Hematopoietic multipotent progenitor cell treated with erythropoietin and hydrocortisone succinate and interleukin-3 and kit ligand, for 4 days (in vitro differentiated cells): ENCODE measurements at places on chromosomes 3 and 15.
A peak's percentile ranks its signal among the peaks of the same experiment; 100 is the strongest.

GRCh38 chr3:102004561-102004960 lies 155.2 kb downstream of the NFKBIZ start:
- no peak for DNase-seq

- no peak for DNase-seq
Observed at GRCh38 chr3:195705081-195705991, 15.4 kb upstream of the MUC20 start.

- DNase-seq = no peak
Observed at GRCh38 chr3:113485161-113485609, 29.8 kb downstream of the SPICE1 start.

GRCh38 chr15:43242616-43243015 lies 21.8 kb upstream of the EPB42 start:
- DNase-seq = no peak

DNA sequence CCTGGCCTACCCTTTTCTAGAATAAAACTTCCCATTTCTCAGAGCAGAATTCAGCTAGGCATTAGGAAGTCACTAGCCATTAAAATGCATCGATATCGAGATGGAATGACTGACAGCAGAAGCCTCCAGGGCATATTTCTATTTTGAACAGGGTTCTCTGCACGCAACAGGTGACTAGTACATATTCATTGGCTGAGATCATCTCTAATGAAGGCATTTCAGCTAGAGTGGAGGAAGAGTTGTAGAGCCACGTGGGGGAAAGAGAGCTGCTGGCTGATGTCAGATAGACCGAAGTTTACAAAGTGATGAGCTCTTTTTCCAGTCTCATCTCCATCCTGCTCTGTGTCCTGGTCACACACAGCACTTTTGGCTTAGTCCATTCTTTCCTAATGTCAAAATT lies 7.5 kb downstream of the TMEM40 start:
- DNase-seq = no peak

- DNase-seq = peak; percentile 93
Observed at GRCh38 chr3:44861412-44862225, at the start of gene TMEM42. Gene TMEM42, plus strand, starts transcription at chr3:44861912. Its CDS starts 13 bp downstream, at chr3:44861925.

DNA sequence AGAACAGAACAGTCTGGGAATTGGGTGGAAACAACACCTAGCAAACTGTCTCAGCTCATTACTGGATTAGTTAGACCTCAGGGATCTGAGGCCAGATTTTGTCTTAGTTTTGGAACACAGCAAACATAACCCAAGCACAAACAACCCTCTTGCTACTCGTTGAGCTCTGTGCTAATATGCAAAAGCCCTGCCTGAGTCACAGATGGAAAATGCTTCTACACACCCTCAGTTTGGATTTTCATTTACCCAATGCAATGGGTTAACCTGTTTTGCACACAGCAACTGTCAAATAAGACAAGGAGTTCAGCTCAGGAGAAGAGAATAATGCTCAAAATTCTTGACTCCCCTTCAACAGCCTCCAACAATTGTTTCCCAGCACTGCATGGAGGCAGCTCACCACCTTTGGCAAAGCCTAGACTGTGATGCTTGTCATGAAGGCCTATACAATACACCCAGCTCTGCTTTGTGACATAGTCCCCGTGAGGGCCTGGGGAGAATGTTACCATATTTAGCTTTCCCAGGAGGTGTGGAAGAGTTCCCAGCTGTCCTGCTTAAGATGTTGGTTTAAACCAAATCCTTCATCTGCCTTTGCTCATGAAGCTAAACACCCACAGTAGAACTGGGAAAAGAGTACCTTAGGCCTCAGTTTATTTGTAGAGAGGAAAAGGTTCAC lies 68.9 kb upstream of the MNS1 start:
- no peak for DNase-seq

- DNase-seq = no peak
Observed at GRCh38 chr15:67777773-67778172, 47.5 kb upstream of the SKOR1 start.

DNA sequence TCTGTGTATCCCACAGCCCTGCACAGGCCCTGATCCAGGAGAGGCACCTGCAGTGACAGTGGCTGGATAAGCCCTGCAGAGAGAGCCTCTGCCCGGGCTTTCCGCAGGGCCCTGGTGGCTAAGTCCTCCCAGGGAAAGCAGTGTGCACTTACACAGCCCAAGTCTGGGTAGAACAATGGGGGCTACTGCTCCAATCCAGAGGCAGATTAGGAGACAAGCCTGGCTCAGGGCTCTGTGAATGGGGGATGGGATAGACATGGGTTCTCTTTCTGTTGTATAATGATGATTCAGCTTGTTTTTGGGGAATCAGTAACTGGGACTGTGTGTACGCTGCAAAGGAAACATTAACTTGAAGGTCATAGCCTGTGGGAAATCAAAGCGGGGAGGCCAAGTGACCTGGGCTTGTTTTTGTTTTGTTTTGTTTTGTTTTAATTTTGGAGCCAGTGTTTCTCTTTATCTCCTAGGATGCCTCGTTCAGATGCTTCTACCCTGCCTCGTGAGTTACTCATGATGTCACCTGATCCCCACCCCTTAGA lies 4.1 kb upstream of the ALDH1L1 start:
- no peak for DNase-seq

DNA sequence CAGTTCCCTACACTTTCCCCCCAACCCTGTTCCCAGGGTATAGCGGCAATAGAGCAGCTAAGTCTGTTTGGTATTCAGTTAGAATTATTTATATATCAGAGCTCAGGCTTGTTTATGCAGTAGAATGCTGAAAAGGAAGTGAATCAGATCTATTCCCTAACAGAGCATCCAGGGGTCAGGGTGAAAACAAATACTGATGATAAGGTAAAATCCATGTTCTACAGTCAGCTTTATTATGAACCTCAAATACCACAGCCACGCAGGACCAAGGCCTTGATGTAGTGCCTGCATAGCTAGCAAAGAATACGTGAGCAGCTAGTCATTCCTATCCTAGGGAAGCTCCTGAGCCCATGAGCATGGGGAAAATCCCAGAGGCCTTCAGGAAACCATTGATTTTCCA lies 229.7 kb upstream of the ICE2 start:
- no peak for DNase-seq

DNA sequence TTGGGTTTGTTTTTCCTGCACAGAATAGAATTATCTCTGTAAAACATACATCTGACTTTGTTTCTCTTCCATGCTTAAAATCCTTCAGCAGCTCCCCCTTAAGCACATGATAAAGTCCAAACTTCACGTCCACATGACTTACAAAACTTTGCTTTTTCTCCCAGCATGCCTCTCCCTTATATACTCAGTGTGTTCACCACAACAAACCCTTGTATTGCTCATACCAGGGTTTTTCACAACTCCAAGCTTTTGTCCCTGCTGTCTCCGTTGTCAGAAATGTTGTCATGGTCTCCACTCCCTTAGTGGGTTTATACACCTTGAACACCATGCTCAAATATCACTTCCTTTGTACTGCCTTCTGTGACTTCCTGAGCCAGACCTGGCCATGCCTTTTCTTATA lies 91.1 kb upstream of the MITF start:
- no peak for DNase-seq

- DNase-seq = no peak
Observed at GRCh38 chr3:80157546-80157945, 389.7 kb upstream of the ROBO1 start.

DNA sequence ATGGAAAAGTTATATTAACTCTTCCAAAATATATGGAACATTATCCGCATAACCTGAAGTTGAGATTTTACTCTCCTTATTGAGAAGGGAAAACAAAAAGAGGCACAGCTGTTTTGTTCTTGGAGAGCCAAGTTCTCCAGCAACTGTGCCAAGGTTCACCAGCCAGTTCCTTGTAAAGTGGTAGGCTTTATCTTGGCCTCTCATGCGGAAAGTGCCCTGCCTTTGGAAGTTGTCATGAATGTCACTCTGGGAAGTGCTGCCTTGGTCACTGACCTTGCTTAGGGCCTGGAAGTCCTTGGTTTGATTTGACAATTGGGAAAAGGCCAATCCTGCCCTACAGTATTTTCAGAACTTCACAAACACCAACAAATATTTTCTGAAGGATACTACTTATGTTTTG lies 44.2 kb upstream of the THRB start:
- no peak for DNase-seq

DNA sequence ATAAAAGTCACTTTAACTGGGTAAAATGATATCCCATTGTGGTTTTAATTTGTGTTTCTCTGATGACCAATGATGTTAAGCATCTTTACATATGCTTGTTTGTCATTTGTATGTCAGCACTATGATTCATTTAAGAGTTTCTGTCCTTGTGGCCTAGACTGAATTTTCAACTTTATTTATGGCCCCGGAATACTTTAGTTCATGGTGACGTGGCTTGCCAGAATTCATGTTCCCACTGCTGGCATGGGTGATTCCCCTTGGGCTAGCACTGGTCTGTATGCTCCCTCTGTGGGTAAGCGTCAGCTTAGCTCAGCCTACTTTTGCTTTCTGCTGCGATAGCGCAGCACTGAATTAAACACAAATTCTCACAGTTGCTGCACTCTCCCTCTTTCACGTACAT lies 436.3 kb upstream of the SGO1 start:
- no peak for DNase-seq
